ENCODE measurements at places on chromosomes 6 and 20. TPM values are rescaled to one million over a fixed set of nuclear protein-coding genes. Genes with fewer than 3 reads are reported as not detected.

GRCh38 chr6:148430897-148431296 is 88.3 kb downstream of the SASH1 start:
- no peaks in the 10 kb centered on the region for H3K36me3 ChIP-seq
- no peaks in the 10 kb centered on the region for H3K27me3 ChIP-seq
- DNase-seq, result no peak
- peaks cover 44% of the 10 kb centered on the region for H3K4me1 ChIP-seq
- H3K27ac ChIP-seq, result no peak overlapping the region
- no peak overlapping the region for H3K4me3 ChIP-seq

- DNase-seq, result no peak
- H3K27ac ChIP-seq, result peak overlapping the region; percentile 71
- H3K36me3 ChIP-seq, result no peaks in the 10 kb centered on the region
- H3K4me1 ChIP-seq, result peaks cover 50% of the 10 kb centered on the region
- H3K4me3 ChIP-seq, result peak overlapping the region; percentile 57
- no peaks in the 10 kb centered on the region for H3K27me3 ChIP-seq
Observed at GRCh38 chr6:25137480-25137879, 141.7 kb upstream of the CARMIL1 start.

DNA sequence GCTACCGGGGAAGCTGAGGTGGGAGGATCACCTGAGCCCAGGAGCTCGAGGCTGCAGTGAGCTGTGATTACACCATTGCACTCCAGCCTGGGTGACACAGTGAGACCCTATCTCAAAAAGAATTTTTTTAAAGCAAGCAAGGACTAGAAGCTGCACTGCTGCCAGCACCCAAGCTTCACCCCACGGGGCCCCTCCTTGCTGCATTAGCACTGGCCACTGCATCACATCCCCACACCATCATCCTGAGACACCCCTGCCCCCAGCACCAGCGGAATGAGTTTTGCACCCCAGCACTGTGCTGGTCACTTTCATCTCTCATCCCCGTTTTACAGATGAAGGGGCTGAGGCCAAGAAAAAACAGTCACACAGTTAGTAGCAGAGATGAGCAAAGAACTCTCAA is 30.9 kb downstream of the TBC1D7 start:
- no peak for DNase-seq
- no peaks in the 10 kb centered on the region for H3K27me3 ChIP-seq
- H3K4me3 ChIP-seq, result no peak overlapping the region
- no peak overlapping the region for H3K27ac ChIP-seq
- H3K4me1 ChIP-seq, result peaks cover 6% of the 10 kb centered on the region

DNA sequence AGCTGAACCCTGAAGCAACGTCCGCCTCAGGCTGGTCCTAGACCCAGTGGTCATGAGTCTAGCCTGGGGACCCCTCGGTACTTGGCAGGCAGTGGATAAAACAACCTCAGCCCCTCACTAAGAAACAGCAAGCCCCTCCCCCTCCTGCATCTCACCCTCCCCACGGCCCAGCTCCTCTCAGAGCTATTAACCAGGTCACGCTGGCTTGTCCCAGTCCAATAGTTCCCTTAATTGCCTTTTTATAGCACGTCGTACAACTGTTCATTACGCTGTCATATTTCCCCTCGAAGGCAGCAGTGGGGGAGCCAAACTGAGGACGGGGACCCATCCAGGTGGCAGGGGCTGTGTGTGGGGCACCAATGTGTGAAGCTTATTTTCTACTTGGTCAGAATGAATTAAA is 8.6 kb upstream of the SLC32A1 start:
- no peak overlapping the region for H3K4me3 ChIP-seq
- H3K4me1 ChIP-seq, result no peaks in the 10 kb centered on the region
- H3K27ac ChIP-seq, result no peak overlapping the region
- no peak for DNase-seq

GRCh38 chr6:39791850-39792539 is at the start of gene DAAM2:
TSS of gene DAAM2 (plus strand) at chr6:39792376. CDS start at chr6:39856303, 63,927 bp downstream.
- peak within 1 kb of the TSS; percentile 97 for H3K27ac ChIP-seq
- no peaks in the 10 kb centered on the region for H3K27me3 ChIP-seq
- peak within 1 kb of the TSS; percentile 87 for H3K4me3 ChIP-seq
- DNase-seq, result peak; percentile 87
- peaks cover 13% of the 10 kb centered on the region for H3K4me1 ChIP-seq

- DNase-seq, result no peak
- H3K27me3 ChIP-seq, result no peaks in the 10 kb centered on the region
- no peaks in the 10 kb centered on the region for H3K36me3 ChIP-seq
- H3K4me1 ChIP-seq, result peaks cover 2% of the 10 kb centered on the region
Observed at GRCh38 chr6:89048985-89049384, 31.6 kb upstream of the PNRC1 start.

DNA sequence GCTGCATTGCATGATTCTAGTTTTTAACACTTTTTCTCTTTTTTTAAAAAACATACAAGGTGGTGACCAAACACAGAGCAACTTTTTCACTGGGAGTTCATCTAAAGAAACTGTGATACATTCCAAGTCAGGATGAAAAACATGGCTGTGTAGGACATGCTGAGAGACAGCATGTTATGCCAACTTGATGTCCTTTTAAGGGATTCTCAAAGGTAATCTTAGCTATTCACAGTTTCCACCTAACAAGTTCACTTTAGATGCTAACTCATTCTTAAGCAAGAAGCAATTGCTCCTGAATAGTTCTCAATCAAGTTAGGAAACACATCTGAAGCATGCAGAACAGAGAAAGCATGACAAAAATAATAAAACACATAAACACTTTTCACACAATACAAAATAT is 3.3 kb downstream of the ASCC3 start:
- H3K4me3 ChIP-seq, result no peak overlapping the region
- H3K36me3 ChIP-seq, result no peaks in the 10 kb centered on the region
- H3K4me1 ChIP-seq, result peaks cover 29% of the 10 kb centered on the region
- no peak for DNase-seq
- H3K27me3 ChIP-seq, result no peaks in the 10 kb centered on the region
- no peak overlapping the region for H3K27ac ChIP-seq

DNA sequence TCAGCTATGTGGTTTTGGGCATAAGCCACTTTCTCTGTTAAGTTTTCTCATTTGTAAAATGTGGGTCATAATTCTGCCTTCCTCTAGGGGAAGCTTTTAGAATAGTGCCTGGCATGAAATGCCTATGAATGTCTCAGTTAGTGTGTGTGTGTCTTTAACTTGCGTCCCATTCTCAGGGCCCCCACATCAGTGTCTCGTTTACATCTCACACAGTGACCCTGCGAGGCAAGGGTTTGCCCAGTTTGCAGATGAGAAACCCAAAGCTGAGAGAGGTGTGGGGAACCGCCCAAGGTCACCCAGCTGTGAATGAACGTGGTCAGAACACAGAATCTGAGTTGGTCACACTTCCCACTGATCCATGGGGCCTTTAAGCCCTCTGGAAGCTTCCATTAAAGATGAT is 14.1 kb downstream of the DYNLRB1 start:
- peaks cover 67% of the 10 kb centered on the region for H3K4me1 ChIP-seq
- no peak overlapping the region for H3K4me3 ChIP-seq
- peaks cover 24% of the 10 kb centered on the region for H3K36me3 ChIP-seq
- H3K27ac ChIP-seq, result no peak overlapping the region
- DNase-seq, result no peak

GRCh38 chr6:38184585-38185080 is 365.1 kb downstream of the ZFAND3 start:
- no peak for DNase-seq
- H3K4me3 ChIP-seq, result no peak overlapping the region

- peaks cover 47% of the 10 kb centered on the region for H3K4me1 ChIP-seq
- H3K27ac ChIP-seq, result peak overlapping the region; percentile 86
- H3K4me3 ChIP-seq, result peak overlapping the region; percentile 81
- H3K27me3 ChIP-seq, result no peaks in the 10 kb centered on the region
- no peak for DNase-seq
Observed at GRCh38 chr6:31734821-31735406, 1.4 kb downstream of the CLIC1 start.

- no peaks in the 10 kb centered on the region for H3K36me3 ChIP-seq
- H3K4me3 ChIP-seq, result no peak overlapping the region
- H3K27ac ChIP-seq, result no peak overlapping the region
- H3K4me1 ChIP-seq, result no peaks in the 10 kb centered on the region
- DNase-seq, result no peak
- H3K27me3 ChIP-seq, result no peaks in the 10 kb centered on the region
Observed at GRCh38 chr6:14380901-14381828, 263.6 kb downstream of the CD83 start.

- H3K27me3 ChIP-seq, result no peaks in the 10 kb centered on the region
- H3K4me3 ChIP-seq, result no peak overlapping the region
- H3K4me1 ChIP-seq, result no peaks in the 10 kb centered on the region
- no peak overlapping the region for H3K27ac ChIP-seq
Observed at GRCh38 chr6:161532536-161532935, 258.7 kb upstream of the AGPAT4 start.

DNA sequence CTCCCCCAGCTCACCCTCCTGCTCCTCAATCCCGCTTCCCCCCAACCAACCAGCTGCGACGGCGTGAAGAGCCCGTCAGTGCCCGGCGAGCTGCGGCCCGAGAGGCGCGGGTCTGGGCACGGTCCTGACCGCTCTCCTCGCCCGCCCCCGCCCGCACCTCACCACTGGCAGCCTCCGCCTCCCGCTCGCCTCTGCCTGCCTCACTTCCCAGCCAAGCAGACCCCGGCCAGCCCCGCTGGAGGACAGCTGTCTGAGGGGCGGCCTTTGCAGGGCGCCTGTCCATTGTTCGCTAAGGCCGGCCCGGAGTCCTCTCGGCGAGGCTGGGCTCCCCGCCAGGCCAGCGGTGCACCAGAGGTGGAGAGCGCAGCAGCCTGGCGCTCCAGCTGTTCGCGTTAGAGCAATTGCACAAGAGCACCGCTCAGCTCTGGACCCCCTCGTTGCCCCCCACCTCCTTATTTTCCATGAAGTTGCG is 1.3 kb downstream of the SOBP start:
- H3K36me3 ChIP-seq, result no peaks in the 10 kb centered on the region
- H3K27me3 ChIP-seq, result no peaks in the 10 kb centered on the region
- peaks cover 44% of the 10 kb centered on the region for H3K4me1 ChIP-seq
- DNase-seq, result no peak
- peak overlapping the region; percentile 87 for H3K4me3 ChIP-seq

DNA sequence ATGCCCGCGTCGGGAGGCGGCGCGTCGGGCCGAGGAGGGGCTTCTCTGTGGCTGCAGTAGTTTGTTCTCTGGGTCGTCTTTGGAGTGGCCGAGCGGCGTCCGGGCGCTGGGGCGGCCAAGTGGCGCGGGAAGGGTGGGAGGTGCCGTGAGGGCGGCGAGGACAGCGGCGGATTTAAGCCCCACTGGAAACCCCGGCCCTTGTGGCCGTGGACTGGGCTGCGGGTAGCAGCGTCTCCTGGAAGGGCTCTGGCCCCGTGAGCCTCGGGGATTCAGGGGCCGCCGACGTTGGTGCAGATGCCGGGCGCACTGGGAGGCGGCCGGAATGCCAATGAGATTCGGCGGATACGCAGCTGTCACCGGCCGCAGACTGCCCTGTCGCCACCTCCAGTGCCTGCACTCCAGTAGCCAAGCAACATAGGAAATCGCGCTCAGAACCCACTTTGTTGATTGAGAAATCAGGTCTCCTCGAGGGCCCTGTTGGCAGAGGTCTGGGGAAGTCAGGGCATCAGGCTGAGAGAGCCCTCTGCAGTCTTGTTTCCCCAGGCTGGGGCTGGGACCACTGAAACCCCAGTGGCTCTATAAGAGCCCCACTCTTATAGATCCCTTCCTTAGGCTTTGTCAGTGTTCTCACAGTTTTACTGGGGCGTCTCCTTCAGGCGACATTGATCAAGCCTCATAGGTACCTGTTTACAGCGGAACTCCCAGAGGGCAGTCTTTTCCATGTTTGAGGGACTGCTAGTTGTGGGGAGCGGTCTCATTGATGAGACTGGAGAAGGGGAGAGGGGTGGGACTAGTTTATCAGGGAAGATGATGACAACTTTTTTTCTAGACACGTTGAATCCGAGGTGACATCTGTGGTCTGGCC is 642 bp downstream of the GZF1 start:
- peak overlapping the region; percentile 79 for H3K4me3 ChIP-seq
- H3K4me1 ChIP-seq, result peaks cover 50% of the 10 kb centered on the region
- peaks cover 27% of the 10 kb centered on the region for H3K36me3 ChIP-seq
- H3K27ac ChIP-seq, result peak overlapping the region; percentile 94

- H3K4me1 ChIP-seq, result no peaks in the 10 kb centered on the region
- no peaks in the 10 kb centered on the region for H3K27me3 ChIP-seq
- no peak overlapping the region for H3K27ac ChIP-seq
- no peak for DNase-seq
Observed at GRCh38 chr20:58162986-58163385, 65.5 kb downstream of the ANKRD60 start.

GRCh38 chr6:31144296-31144969 is 5.6 kb upstream of the PSORS1C2 start:
- DNase-seq, result no peak
- no peaks in the 10 kb centered on the region for H3K27me3 ChIP-seq
- H3K36me3 ChIP-seq, result peaks cover 23% of the 10 kb centered on the region
- no peak overlapping the region for H3K4me3 ChIP-seq
- H3K27ac ChIP-seq, result no peak overlapping the region

DNA sequence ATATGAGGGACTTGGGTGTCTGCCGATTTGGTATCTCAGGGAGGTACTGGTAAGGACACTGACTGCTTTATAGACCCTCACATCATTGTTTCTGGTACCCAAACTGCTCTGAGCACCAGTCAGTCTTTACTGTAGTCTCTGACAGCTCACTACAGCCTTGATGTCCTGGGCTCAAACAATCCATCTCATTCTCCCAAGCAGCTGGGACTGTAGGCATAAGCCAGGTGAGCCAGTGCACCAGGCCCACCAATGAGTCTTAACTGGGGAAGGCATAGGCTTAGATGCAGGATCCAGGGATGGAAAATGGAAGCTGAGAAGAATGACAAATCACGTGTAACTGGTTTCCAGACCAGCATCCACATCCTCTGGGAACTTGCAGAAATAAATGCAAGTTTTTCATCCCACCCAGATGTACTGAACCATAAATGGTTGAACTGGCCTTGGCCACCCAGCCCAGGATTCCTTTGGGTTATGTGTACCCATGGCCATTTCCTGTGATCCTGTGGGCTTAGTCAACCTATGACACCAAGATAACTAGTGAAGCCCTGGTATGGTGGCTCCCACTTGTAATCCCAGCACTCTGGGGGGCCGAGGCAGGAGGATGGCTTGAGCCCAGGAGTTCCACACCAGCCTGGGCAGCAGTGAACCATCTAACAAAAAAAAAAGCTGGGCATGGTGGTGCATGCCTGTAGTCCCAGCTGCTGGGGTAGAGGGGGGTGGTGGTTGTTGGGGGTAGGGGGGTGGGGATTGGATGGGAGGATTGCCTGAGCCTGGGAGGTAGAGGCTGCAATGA is 5.8 kb downstream of the TUBB start:
- no peak overlapping the region for H3K4me3 ChIP-seq
- peaks cover 61% of the 10 kb centered on the region for H3K4me1 ChIP-seq
- H3K27ac ChIP-seq, result no peak overlapping the region
- H3K27me3 ChIP-seq, result no peaks in the 10 kb centered on the region
- no peak for DNase-seq

GRCh38 chr6:83860782-83861495 is 1.4 kb downstream of the CYB5R4 start:
- no peak for DNase-seq
- no peaks in the 10 kb centered on the region for H3K27me3 ChIP-seq
- H3K36me3 ChIP-seq, result no peaks in the 10 kb centered on the region
- H3K4me1 ChIP-seq, result peaks cover 28% of the 10 kb centered on the region

Gene MAP3K7
- total RNA-seq, result 18.1 TPM

Gene GZF1
- 20.4 TPM for total RNA-seq

Gene SLC22A1
- not detected for total RNA-seq

Gene TBCC
- 39.3 TPM for total RNA-seq

Gene JAG1
- total RNA-seq, result 41.9 TPM

Gene HLA-DRA
- total RNA-seq, result 223 TPM

Gene REM1
- 10.2 TPM for total RNA-seq

Gene FAM135A
- 21.3 TPM for total RNA-seq

Gene DDO
- total RNA-seq, result 0.29 TPM

Gene CBFA2T2
- total RNA-seq, result 13.9 TPM

Gene ANGPT4
- not detected for total RNA-seq
